Tibial nerve (tissue), 4 donors: ENCODE measurements at places on chromosomes 2 and 18.
A peak's percentile ranks its signal among the peaks of the same experiment; 100 is the strongest.

GRCh38 chr2:239361311-239361642 is 39.5 kb downstream of the HDAC4 start:
- no peak for DNase-seq

DNA sequence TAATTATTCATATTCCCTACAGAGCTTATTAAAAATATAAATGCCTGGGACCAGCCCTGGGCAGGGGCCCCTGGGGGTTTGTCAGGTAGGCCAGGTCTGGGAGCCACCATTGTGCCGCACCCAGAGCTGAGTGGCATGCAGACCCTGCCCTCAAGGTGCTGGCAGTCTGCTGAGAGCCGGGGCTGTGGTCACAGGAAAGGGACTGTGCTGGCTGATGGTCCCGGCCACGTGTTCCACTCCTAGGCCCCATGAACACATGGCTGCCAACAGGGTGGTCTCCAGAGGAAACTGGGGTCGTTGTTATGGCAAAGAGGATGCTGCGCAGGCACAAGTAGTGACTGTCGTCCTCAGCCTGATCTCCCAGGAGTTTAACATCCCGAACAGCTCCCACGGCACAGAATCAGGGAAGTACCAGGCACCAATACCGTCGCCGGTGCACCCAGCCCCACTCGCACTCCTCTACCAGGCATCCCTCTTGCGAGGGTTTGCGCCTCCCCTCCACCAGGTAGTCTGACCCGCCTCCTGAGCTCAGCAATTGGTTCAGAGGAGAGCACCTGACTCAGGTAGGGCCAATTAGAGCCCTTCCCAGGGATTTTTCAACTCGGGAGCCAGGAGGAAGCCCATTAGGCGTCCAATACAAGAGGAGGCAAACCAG is 39.2 kb upstream of the BIN1 start:
- no peak for DNase-seq

DNA sequence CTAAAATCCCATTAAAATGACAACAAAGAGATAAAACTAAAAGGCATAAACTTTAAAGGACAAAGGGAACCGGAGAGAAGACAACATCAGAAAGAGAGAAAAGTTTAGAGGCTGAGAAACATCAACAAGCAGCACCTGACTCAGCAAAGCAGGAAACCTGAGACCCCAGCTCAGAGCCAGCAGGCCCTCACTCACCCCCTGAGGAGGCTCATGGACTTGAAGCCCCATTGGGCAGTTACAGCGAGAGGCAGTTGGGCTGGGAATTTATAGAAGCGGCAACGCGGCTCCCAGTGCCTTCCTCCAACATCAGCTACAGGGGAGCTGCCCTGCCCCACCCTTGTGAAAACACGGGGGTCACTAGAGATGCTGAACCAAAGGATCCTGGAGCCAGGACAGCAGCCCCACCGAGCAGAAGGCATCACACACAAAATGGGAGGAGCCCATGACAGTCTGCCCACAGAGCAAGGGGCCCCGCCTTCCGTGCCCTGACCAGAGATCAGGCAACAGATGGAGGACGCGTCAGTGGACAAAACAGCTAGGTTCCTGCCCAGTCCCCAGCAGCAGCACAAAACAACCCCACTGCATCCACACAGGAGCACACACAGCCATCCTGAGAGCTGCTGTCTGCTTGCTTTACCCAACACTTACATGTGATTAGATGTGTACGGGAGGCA is 52.7 kb downstream of the CMPK2 start:
- no peak for DNase-seq

DNA sequence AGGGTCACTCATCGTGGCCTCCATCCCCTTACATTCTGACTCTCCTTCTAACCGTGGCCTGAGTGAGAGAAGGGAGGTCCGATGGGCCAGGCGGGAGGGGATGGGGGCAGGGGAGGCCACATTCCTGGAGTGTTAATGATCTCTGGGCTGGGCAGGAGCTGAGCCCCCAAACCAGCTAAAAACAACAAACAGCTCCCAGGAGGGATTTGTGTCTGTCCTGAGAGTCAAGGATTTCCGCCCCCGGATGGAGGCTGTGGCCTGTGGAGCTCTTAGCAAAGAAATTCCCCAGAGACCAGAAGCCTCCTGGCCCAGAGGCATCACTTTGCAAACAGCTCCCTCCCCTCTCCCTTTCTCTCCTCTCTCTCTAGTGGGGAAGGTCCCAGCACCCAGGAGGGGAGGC is 23.5 kb downstream of the EMX1 start:
- DNase-seq = no peak

DNA sequence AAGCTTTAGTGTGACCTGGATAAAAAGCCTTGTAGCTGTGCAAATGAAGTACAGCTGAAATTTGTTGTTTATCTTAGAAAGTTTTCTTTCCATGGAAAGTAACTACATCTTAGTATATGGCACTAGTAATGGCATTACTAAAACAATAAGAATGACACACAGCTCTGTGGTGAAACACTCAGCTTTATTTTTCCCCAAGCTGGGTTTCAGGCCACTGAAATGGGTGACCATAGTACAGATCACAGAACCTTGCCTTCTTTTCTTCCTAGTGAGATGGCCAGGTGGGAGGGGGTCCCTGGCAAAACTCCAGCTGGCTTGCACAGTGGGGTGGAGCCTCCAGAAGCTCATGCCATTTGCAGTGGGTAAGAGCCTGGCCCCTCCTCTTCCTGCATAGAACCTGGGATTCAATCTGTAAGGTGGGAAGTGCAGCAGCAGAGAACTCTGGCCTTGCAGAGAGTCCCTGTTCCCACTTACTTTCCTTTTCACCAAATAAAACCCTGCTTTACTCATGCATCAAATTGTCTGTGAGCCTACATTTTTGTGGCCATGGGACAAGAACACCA is 17.6 kb upstream of the GRP start:
- DNase-seq = no peak

GRCh38 chr2:222964376-222965031 is 87.5 kb upstream of the KCNE4 start:
- no peak for DNase-seq

GRCh38 chr18:36149514-36150289 is 20.0 kb downstream of the ELP2 start:
- DNase-seq = no peak

- DNase-seq = no peak
Observed at GRCh38 chr2:124027182-124027581, 2.1 kb downstream of the CNTNAP5 start.

DNA sequence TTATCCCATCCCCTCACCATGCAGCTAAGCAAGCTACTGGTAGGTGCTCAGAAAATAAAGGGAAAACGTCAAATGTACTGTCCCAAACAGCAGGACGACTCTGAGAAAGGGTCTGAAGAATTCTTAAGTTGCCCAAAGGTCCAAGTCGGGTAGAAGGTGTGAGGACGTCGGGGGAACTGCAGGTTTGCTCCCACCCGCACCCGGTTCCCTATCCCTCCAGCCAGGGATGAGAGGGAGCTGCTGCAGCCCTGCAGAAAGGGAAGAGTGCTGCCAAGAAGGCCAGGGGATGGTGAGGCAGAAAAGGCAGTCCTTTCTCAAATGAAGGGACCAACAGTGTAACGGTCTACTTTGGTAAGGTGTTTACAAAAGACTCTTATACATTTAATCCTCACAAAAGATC is 6.9 kb upstream of the UCN start:
- DNase-seq = no peak

DNA sequence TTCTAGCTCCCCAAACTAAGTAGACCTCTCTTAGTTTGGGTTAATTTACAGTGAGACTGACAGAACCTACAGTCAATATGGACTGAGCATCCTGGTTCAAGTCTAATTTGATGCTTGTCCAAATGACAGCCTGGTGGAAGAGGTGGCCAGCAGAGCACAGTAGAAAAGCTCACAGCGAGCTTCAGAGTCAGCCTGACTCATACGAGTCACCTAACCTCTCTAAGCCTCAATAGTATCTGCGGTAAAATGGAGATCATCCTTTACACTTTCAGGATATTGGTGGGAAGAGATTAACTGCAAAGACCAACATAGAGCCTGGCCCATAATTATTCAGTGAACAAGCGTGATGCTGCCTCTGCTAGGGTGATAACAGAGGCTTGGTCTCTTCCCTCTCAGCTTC is 54.5 kb downstream of the DOCK10 start:
- no peak for DNase-seq

DNA sequence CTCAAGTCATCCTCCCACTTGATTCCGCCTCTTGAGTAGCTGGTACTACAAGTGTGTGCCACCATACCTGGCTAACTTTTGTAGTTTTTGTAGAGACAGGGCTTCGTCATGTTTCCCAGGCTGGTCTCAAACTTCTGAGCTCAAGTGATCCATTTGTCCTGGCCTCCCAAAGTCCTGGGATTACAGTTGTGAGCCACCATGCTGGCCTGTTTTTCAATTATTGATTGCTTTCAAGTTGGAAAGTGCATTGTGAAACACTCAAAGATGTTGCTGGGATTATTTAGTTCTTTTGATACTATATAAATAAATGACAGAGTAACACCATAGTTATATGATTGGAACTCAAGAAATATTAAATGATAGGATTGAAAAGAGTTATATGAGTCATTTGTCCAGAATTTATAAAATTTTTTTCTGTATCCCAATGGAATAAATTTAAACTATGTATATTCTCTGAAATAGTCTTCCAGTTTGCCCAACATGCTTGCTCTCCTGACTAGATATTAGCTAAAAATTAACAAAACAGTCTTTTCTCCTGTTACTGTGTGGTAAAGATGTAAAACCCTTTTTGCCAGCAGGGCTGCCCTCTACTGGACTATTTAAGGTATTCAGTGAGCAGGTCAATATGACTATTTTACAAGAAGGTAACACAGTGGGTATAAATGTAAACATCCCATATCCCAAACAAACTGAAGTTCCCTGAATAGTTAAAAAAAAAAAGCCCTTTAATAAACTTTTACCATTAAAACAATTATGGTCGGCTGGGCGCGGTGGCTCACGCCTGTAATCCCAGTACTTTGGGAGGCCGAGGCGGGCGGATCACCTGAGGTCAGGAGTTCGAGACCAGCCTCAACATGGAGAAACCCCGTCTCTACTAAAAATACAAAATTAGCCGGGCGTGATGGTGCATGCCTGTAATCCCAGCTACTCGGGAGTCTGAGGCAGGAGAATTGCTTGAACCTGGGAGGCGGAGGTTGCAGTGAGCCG is 42.7 kb downstream of the ACSL3 start:
- DNase-seq = peak; percentile 41

DNA sequence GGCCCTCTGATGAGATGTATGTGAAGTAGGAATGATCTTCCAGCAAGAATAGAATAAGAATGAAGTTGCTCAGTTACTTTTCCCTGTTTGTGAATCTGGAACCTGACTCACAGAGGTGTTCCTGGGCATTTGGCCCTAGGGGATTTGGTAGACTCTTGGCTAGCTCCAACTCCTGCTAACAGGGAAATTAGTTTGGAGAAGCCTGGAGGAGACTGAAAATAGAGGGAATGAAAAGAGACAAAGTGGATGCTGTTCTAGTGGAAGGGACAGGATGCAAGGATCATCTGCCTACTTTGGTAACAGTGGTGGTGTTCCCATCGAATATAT is 19.6 kb downstream of the TMEM17 start:
- no peak for DNase-seq

DNA sequence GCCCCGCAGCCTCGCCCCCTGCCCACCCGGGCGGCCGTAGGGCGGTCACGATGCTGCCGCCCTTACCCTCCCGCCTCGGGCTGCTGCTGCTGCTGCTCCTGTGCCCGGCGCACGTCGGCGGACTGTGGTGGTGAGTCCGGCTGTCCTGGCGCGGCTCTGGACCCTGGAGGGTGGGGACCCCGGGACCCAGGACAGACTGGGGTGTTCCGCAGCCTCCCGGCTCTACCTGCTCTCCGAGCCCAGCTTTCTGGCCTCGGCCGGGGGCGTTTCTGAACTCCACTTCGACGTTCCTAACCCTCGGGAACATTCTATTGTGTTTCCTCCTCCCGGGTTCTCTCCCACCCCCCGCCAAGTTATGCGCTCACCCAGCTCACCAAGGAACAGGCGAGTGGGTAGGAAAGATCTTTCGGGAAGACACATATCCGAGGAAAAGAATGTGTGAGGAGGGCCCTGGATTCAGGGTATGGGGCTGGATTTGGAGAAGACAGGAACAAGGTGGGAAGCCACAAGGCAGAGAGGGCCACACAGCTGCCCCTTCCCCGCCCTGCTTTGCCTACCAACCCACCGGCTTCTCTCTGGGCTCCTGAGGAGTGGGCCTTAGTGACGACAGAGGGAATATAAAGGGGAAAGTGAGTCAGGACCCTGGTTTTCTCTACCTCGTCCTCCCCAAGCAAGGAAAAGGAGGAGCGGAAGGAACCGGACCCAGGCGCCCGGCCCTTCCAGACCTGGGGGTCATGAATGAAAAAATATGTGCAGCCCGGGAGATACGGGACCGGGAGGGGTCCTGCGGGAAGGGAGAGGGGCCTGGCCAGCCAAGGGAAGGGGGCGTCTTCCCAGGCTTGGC is 605 bp downstream of the WNT6 start:
- no peak for DNase-seq

DNA sequence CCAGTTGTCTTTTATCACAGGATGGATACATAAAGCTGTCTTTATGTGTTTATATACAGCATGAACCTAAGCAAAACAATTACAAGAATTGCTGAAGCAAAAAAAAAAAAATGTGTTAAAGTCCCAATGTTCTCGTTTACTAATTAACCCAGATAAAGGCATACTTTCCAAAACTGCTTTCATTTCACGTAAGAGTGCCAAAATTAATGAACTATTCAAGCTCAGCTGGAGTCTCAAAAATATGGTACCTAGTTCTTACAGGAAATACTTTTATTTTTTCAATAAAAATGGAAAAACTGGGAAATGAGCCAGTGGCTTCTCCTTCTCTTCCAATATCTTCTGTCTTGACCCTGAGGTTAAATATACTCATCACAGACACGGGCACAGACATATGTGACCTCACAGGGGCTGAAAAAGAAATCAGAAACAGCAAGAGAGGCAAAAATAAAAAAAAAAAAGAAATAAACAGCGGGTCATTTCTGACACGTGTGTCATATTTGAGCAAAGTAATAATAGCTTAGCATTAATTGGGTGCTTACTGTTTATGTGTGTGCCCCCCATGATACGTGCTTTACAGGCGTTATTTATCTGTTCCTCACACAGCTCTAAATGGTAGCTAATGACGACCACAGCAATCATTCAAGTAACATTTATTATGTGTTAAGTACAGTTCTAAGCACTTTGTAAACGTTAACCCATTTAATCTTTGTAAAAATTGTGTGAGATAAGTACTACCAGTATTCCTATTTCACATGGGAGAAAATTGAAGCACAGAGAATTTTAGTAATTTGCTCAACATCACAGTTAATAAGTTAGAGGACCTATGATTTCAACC is 158.0 kb upstream of the MMADHC start:
- DNase-seq = no peak
